Stimulated activated CD4-positive, alpha-beta T cell treated with anti-CD3 and anti-CD28 coated beads, Interleukin-12 subunit alpha, Interleukin-12 subunit beta, amount 100 ng/mL, for 24 hours (primary cell): ENCODE measurements at places on chromosomes 1 and 21.

DNA sequence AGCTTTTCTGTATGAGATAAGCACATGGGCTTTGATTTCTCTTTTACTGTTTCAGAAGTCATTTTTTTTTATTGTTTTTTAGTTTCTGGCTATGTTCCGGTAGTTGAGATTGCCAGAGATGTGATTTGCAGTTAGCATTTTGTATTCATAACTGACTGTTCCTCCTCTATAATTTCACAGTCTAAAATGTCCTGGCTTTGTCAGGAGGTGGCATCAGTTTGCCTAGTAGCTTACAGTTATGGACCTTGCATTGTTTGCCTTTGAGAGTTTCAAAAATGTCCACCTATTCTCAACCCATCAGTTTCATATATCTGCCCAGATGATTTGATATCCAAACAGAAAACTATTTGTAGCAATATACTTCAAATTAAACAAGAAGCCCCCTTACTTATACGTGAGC is 39.5 kb upstream of the ST6GALNAC3 start:
- no peak for DNase-seq

DNA sequence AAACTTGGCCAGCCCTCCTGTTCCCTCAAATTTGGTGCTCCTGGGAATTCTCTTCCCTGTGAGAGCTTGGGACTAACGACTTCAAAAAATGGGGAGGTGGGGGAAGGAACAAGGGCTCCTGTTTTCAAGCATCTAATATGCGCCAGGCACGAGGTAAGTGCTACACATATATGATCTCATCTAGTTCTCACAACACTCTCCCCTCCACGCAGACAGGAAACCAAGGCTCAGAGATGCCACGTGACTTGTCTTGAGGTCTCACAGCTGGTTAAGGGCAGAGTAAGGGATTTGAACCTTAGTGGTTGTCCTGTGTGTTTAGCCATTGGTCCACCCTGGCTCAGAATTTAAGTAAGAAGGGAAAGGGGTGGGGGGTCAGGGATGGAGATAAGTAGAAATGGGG is 125.9 kb downstream of the DMRTB1 start:
- no peak for DNase-seq

DNA sequence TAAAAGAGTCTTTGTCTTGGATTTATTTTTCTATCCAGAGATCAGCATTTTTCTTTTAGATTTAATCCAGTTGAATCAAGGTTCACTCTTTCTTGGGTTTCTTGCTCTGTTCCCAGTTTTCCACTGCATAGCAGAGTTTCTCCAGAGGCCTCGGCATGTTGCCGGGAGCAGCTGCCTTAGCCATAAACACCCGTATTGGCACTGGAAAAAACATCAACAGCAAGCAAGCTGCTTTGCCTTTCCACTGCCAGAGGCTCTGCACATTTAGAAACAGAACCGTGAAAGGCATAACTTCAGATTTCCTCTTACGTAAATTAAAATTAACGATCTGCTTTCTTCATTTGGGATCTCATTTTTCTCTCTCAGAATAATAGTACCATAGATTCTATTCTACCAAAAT is 181.8 kb upstream of the L1TD1 start:
- no peak for DNase-seq

GRCh38 chr1:162851341-162851740 is 9.6 kb downstream of the CCDC190 start:
- no peak for DNase-seq

- DNase-seq, result no peak
Observed at GRCh38 chr1:16126160-16126559, 29.7 kb downstream of the EPHA2 start.

- DNase-seq, result no peak
Observed at GRCh38 chr1:42430286-42431135, 25.3 kb downstream of the ZMYND12 start.

- no peak for DNase-seq
Observed at GRCh38 chr1:182149411-182149965, 88.0 kb upstream of the ZNF648 start.

DNA sequence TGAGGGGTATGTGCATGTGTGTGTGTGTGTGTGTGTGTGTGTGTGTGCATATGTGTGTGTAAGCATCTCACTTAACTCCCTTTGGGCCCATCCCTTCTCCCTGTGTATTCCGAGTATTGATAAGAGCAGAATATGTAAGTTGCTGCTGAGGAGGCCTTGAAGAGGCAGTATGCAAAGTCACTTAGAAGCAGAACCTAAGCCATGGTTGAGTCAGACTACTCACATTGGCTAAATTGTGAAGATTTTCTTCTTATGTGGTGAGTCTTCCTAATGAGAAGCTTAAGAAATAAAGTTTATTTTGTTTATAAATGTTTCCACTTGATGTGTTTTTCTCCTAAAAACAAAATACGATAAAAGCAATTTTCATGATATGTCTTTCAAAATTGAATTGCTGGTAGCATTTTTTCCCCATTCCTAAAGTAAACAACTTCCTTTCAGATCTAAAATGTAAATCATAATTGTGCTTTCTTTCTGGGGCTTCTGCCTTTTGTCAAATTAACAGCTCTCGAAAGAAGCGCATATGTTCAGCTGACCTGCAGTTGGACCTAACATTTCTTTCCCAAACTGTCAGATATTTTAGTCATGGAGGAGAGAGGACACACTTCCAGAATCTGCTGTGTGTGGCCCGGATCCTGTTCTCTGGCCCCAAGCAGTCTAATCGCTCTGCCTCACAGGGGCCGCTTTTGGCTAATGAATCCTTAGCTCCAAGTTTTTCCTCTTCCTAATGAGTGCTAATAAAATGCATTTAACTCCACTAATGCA is 284.0 kb downstream of the DUSP10 start:
- no peak for DNase-seq

DNA sequence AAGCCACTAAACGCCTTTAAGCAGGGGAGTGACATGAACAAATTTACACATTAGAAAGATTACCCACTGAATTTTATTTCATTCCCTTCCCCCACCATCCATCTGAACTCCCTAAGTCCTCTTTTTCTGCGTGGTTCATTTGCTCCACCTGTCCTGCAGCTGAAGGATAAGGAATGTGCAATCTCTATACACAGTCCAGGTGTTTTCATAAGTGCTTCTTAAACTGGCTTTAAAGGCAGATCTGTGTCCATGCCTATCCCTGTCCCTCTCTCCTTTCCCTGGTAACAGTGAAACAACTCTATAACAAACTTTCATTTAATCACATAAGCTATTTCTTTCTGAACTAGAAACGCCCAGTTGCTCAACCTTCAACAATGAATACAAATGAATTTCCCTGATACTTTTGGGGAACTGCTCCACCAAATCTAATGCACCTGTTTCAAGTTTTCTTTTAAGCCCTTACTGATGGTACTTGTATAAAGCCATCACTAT is 8.4 kb downstream of the GSTM3 start:
- DNase-seq, result no peak

DNA sequence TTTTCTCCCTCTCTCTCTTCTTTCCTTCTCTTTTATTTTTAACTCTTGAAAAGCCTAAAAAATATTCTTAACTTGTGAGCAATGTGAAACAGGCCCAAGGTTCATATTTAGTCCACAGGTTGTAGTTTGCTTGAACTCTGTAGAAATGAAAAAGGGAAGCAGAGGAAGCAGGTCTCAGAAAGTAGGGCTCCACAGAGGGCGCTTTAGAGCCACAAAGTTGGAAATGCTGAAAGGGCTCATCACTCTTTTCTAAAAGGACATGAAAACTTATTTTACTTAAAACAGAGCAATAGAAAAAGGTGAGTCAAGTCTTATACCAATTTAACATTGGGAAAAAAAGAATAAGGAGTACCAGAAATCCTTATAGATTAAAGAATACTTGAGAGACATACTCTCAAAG is 247.0 kb downstream of the USP25 start:
- no peak for DNase-seq

DNA sequence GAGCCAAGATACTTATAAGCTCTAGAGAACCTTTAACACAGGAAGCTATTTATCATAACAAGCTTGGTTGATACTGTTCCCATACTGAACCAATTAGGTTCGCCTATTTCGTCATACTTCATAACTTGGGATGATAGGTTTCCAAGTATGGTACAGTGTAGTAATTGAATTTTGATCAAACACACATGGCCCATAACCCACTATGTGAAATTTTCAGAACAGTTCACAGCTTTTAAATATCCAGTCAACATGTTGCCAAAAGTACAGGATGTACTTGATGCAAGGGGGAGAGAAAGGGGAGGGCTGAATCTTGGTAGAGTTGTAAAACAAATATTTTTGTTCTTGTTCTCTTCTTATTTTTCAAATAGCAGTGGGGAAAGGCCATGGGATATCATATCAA is 86.6 kb downstream of the TM2D1 start:
- DNase-seq, result no peak

DNA sequence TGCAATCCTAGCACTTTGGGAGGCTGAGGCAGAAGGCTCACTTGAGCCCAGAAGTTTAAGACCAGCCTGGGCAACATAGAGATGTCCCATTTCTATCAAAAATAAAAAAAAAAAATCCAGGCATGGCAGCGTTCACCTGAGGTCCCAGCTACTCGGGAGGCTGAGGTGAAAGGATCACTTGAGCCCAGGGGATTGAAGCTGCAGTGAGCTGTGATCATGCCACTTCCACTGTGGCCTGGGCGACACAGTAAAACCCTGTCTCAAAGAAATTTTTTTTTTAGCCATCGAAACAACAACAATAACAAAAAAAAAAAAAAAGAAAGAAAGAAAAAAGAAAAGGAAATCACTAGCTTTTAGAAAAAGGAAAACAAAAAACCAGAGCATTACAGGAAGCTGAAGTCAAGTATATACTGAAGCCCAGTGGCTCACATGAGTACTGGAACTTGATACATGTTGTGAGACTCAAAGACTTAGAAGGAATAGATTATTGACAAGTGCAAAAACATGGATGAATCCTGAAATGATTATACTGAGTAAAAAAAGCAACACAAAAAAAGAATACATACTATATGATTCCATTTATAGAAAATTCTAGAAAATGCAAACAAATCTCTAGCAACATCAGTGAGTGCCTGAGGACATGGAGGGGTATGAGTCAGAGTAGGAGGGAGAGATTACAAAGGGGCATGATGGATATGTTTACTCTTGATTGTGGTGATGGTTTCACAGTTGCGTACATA is 6.1 kb upstream of the RABGAP1L start:
- DNase-seq, result no peak

GRCh38 chr1:230191079-230191804 is 124.2 kb downstream of the GALNT2 start:
- DNase-seq, result no peak

DNA sequence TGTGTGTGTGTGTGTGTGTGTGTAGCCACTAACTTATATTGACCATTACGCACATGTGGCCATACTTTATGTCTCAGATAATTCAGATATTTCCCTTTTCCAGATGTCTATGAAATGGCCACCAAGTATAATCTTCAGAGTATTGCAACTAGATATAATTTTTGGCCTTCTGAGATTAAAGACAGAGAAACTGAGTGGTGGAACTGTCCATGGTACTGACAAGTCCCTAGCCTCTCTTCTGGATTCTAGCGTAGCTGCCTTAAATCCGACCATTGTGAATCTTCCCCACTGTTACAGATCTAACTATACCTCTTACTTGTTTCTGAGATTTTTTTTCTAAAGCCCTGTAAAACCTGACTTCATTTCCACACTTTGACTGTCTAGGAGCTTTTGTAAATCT is 100.0 kb upstream of the SERTAD4 start:
- no peak for DNase-seq

- DNase-seq, result no peak
Observed at GRCh38 chr1:67149179-67149770, 14.5 kb upstream of the C1orf141 start.

GRCh38 chr1:223176437-223176836 is 33.4 kb upstream of the TLR5 start:
- DNase-seq, result no peak

DNA sequence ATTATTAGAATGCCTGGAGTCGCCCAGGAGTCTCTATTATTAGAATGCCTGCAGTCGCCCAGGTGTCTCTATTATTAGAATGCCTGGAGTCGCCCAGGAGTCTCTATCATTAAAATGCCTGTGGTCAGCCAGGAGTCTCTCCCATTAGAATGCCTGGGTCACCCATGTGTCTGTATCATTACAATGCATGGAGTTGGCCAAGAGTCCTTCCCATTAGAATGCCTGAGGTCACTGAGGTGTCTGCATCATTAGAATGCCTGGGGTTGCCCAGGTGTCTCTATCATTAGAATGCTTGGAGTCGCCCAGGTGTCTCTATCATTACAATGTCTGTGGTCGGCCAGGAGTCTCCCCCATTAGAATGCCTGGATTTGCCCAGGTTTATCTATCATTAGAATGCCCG is 66.9 kb downstream of the RNF187 start:
- no peak for DNase-seq

DNA sequence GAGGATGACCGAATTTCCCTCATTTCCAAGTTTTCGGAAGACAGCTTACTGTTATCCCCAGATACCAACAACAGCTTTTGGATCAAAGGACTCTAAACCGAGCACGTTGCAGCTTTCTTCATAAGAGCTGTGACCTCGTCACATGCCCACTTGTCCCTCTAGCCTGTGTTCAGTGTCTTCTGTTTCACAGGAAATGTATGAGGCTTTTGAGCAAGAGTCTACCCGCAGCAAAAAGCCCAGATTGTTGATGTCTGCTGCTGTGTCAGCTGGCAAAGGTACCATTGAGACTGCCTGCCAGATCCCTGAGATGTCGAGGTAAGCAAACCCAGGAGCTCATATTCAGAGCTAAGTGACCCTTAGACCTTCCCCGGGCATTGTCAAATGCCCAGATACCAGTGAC is 24.1 kb downstream of the CHI3L2 start:
- no peak for DNase-seq

DNA sequence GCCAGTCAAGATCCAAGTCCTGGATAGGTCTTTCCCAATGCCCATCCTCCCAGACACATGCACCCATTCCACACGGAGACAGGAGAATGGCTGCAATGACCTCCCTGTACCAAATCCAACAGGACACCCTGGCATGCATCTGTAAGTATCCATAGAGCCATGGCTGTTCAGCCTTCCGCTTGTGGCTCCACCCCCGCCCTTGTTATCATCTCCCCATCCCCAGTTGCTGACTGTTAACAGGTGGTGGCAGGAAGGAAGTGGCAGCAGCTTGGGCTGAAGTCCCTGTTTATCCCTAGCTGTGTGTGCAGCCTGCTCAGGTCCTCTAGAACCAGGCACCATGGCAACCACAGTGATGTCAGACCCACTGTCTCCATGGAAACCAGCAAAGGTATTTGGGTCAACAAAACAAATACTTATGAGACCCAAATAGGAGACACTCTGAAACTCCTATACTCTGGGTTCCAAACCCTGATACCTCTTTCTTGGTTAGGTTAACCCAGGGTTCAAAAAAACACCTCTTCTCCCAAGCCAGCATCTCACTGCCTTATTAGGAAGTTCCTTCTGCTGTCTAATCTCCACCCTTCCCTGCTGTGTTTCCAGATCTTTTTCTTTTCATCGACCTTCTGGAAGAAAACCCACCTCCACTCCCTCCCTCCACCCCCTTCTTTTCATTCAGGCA is 721 bp downstream of the PBXIP1 start:
- peak; percentile 68 for DNase-seq

DNA sequence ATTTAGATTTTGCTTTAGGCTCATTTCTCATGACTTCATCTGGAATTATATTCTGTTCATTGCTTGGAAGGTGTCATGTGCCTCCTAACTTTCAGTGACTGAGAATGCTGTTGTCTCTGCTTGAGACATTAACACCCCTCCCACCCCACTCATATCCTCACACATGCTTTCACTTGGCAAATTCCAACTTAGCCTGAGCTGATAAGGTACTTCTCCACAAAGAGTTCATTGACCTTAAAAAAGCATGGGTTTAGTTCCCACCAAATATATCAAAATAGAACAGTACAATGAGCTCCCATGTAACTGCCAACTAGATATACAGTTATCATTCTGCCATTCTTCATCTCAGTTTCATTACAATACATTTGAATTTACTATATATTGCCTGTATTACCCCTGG is 576.5 kb upstream of the ADGRL2 start:
- no peak for DNase-seq
